Psoas muscle (tissue), 8 donors: ENCODE measurements at places on chromosomes 12 and 14. TPM values are rescaled to one million over a fixed set of nuclear protein-coding genes. Genes with fewer than 3 reads are reported as not detected.

The PA2G4 gene
- polyA plus RNA-seq: 115 TPM

The ESPL1 gene
- 0.03 TPM for polyA plus RNA-seq

The GYS2 gene
- polyA plus RNA-seq: 0.03 TPM

The ERP27 gene
- 0.05 TPM for polyA plus RNA-seq

The PLEKHD1 gene
- 0.01 TPM for polyA plus RNA-seq

The TULP3 gene
- 4.4 TPM for polyA plus RNA-seq

The KRT6A gene
- polyA plus RNA-seq: 0.51 TPM

The GDF3 gene
- polyA plus RNA-seq: 0.37 TPM

The SLC7A7 gene
- 2.6 TPM for polyA plus RNA-seq

The UNC79 gene
- polyA plus RNA-seq: 0.56 TPM

The PLEKHH1 gene
- 1.4 TPM for polyA plus RNA-seq

The SMAGP gene
- 2.4 TPM for polyA plus RNA-seq

The GALNT9 gene
- 0.01 TPM for polyA plus RNA-seq

GRCh38 chr12:6745741-6746525 lies 7.0 kb downstream of the MLF2 start:
- H3K27ac ChIP-seq: peak overlapping the region; percentile 58
- peaks cover 50% of the 10 kb centered on the region for H3K36me3 ChIP-seq
- no peak overlapping the region for H3K4me3 ChIP-seq

DNA sequence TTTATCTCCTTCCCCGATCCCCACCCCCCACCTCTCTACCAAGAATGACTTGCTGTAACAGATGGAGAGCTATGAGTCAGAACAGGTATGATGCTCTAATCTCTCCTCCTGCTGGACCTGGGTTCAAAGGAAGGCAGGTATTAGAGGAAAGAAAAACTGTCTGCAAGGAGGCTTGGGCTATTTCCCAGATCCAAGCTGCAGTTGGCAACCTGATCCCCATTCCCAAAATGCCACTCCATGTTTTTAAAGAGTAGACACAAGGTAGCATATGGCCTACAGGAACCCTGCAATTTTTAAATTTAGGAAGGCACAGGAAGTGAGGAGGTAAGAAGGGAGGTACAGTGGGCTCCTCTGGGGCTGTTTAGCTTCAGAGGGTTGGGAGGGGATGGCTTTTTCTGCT lies 33.0 kb downstream of the SRRM4 start:
- DNase-seq: no peak
- H3K4me3 ChIP-seq: no peak overlapping the region
- H3K36me3 ChIP-seq: no peaks in the 10 kb centered on the region
- H3K4me1 ChIP-seq: no peaks in the 10 kb centered on the region
- H3K27ac ChIP-seq: no peak overlapping the region
- peaks cover 2% of the 10 kb centered on the region for H3K27me3 ChIP-seq

GRCh38 chr12:51415931-51416330 lies 8.7 kb upstream of the SLC4A8 start:
- H3K27me3 ChIP-seq: no peaks in the 10 kb centered on the region
- no peak for DNase-seq
- no peak overlapping the region for H3K4me3 ChIP-seq
- no peak overlapping the region for H3K27ac ChIP-seq

DNA sequence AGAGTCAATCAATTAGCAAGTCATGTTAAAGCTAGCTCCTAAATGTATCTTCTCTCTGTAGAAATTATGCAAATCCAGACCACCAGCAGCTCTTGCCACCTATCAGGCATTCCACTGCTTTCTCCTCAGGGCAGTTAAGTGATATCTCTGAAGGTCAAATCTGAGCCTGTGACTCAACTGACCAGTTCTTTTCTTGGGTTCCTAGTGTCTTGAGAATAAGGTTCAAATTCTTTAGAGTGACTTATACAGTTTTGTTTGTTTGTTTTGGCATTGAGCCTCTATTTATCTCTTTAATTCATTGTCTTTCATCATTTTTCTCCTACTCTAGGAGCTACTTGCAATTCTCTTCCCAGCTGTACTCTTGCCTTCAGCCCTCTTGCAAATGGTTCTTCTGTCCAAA lies 2.5 kb upstream of the LRIG3 start:
- no peak overlapping the region for H3K4me3 ChIP-seq
- H3K27me3 ChIP-seq: no peaks in the 10 kb centered on the region
- DNase-seq: no peak
- no peaks in the 10 kb centered on the region for H3K4me1 ChIP-seq
- no peak overlapping the region for H3K27ac ChIP-seq

DNA sequence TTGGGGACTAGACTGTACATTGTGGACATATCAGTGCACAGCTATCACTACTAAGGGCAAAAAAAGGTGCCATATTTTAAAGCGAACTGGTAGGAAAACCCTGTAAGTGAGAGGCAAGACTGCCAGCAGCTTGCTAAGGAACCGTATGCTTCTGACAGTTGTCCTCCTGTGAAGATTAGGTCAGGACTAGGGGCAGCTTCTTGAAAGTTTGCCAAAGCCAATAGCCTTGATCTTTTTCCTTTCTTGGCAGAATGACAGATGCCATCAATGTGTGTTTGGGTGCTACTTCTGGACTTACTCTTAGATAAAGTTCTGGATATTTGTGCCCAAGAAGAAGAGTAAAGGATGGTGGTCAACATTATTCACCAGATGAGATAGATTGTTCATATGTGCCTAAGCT lies 7.4 kb downstream of the DAAM1 start:
- no peaks in the 10 kb centered on the region for H3K27me3 ChIP-seq
- peaks cover 17% of the 10 kb centered on the region for H3K4me1 ChIP-seq
- H3K4me3 ChIP-seq: no peak overlapping the region
- H3K36me3 ChIP-seq: no peaks in the 10 kb centered on the region
- no peak overlapping the region for H3K27ac ChIP-seq
- DNase-seq: no peak

DNA sequence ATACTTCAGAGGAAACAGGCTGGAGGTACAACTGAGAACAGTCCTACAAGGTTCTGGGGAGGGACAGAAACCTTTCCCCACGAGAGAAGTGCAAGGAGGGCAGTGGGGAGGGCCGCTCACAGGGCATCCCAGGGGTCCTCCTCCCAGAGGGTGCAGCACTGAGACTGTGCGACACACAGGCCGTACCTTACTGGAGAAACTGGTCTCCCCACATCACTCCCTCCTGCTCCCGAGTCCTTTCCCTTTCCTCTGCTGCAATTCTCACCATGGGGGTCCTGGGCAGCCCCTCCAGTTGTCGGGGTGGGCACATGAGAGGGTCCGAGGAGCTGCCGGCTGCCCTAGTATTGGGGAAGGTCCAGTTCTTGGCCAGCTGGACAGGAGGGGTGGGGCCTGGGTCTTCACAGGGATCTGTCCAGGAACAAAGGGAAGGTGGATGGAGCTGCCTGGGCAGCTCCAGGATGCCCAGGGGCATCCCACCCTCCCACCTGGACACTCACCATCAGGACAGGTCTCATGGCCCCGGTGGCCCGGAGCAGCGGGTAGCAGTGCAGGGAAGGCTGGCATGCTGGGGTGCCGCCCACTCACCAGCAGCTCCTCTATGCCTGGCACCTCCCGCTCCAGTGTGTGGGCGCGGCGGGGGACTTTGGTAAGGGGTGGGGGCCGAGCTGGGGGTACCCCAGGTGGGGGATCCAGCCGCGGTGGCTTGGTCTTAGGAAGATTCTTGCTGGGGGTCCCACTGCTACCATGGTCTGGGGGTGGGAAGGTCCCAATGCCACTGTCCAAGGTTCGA lies 35.8 kb downstream of the NCKAP5L start:
- H3K27ac ChIP-seq: no peak overlapping the region
- H3K4me1 ChIP-seq: no peaks in the 10 kb centered on the region
- H3K27me3 ChIP-seq: no peaks in the 10 kb centered on the region
- DNase-seq: no peak
- no peak overlapping the region for H3K4me3 ChIP-seq

GRCh38 chr12:42238240-42239140 lies at the start of gene YAF2:
YAF2 (minus strand) TSS chr12:42238248; CDS start chr12:42238180, 68 bp downstream.
- no peaks in the 10 kb centered on the region for H3K27me3 ChIP-seq
- H3K4me1 ChIP-seq: peaks cover 28% of the 10 kb centered on the region
- DNase-seq: peak; percentile 93
- peaks cover 4% of the 10 kb centered on the region for H3K36me3 ChIP-seq
- peak within 1 kb of the TSS; percentile 77 for H3K4me3 ChIP-seq

DNA sequence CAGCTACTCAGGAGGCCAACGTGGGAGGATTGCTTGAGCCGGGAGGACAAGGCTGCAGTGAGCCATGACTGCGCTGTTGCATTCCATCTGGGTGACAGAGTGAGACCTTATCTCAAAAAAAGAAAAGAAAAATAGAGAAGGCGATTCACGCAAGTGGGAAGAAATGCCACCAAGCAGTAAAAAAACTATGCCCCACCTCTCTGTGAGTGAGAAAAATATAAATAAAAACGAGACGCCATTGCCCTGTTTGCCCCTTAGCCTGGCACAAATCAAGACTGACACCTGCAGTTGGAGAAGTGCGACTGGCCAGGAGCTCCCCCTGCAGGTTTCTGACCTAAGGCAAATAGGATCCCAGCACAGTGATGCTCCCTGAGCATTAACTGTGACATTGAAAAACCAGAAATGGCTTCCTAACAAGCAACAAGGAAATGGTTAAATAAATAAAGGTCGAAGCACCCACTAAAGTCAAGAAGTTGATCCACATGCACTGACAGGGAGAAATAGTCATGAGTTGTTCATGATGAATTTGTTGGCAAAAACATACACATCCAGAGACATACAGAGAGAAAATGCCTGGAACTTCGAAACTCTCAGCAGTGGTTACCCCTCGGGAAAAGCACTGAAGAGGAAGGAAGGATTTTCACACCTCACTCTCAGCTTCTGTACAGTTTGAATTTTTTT lies 21.1 kb downstream of the GSC start:
- DNase-seq: no peak
- H3K27me3 ChIP-seq: peaks cover 3% of the 10 kb centered on the region
- no peaks in the 10 kb centered on the region for H3K4me1 ChIP-seq
- H3K4me3 ChIP-seq: no peak overlapping the region
- no peak overlapping the region for H3K27ac ChIP-seq

DNA sequence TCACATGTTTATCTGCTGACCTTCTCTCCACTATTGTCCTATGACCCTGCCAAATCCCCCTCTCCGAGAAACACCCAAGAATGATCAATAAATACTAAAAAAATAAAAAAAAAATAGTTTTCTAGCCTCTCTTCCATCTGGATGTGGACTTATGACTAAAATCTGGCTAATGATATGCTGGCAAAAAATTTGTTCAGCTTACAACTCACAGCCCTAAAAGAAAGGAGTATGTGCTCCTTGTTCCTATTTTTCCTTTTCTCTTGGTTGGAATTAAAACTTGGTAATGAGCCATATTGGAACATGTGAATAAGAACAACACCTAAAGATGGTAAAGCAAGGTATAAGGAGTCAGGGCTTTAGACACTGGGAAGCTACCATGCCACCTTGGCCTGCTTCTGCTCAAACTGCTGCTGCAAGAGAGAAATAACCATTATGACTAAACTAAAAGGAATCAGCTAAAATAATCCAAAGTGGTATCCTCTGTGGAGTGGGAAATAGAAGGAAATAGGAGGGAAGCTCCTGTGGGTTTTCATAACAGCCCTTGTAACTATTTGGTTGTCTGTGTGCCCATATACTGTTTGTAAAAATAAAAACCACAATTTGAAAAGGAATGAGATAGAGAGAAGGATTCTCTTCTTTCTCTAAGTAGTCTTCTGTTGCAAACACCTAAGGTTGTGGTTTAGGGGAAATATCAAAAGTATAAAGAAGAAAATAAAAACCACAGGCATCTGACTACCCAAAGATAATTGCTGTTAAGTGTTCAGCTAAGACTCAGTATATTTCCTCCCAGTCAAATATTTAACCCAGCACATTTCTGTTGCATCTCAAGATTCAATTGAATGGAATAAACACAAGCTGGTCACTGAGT lies 53.8 kb downstream of the SDR9C7 start:
- no peaks in the 10 kb centered on the region for H3K4me1 ChIP-seq
- no peak overlapping the region for H3K4me3 ChIP-seq
- no peak for DNase-seq
- H3K27me3 ChIP-seq: no peaks in the 10 kb centered on the region
- no peaks in the 10 kb centered on the region for H3K36me3 ChIP-seq

GRCh38 chr14:103808403-103809001 lies 38.9 kb downstream of the PPP1R13B start:
- no peaks in the 10 kb centered on the region for H3K36me3 ChIP-seq
- no peaks in the 10 kb centered on the region for H3K4me1 ChIP-seq
- no peak overlapping the region for H3K4me3 ChIP-seq
- no peak overlapping the region for H3K27ac ChIP-seq
- H3K27me3 ChIP-seq: no peaks in the 10 kb centered on the region

GRCh38 chr12:128004383-128004938 lies 262.5 kb upstream of the TMEM132C start:
- H3K4me3 ChIP-seq: no peak overlapping the region
- H3K4me1 ChIP-seq: no peaks in the 10 kb centered on the region
- H3K36me3 ChIP-seq: no peaks in the 10 kb centered on the region
- DNase-seq: no peak
- H3K27ac ChIP-seq: no peak overlapping the region
- no peaks in the 10 kb centered on the region for H3K27me3 ChIP-seq

GRCh38 chr12:104695453-104696148 lies 238.9 kb downstream of the CHST11 start:
- H3K27me3 ChIP-seq: peaks cover 2% of the 10 kb centered on the region
- no peak overlapping the region for H3K4me3 ChIP-seq
- no peak overlapping the region for H3K27ac ChIP-seq
- DNase-seq: no peak
- H3K36me3 ChIP-seq: no peaks in the 10 kb centered on the region

DNA sequence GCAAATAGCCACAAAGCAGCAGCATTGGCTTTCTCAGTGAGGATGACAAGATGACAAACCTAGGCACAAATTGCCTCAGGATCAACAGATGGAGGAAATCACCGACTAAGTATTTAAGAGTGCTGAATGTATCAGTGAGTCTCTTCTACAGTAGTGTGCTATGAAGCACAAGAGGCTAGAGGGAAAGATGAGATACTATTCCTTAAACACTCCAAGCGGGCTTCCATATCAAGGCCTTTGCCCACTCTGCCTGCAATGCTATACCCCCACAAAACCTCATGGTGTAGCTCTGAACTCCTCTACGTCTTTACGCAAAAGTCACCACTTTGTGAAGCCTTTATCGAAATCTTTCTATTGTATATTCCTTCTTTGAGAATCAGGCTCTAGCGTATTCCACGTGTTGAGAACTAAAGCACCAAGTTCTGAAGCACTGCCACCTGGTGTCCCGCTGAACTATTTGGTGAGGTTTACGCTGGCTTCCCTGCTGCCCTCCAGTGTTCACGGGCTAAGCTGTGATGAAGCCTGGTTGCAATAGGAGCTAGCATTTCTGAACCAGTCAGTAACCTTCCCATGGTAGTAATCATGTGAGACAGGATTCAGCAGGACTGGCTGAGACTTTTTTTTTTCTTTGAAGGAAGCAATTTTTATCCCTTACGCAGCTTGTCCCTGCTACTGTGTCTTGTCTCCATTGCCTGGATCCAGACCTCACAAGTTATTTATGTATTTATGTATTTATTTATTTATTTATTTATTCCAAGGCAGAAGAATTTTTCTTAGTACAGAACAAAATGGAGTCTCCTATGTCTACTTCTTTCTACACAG lies 426.5 kb upstream of the OR4E1 start:
- H3K4me1 ChIP-seq: no peaks in the 10 kb centered on the region
- no peaks in the 10 kb centered on the region for H3K36me3 ChIP-seq
- no peak overlapping the region for H3K4me3 ChIP-seq
- no peaks in the 10 kb centered on the region for H3K27me3 ChIP-seq
- no peak overlapping the region for H3K27ac ChIP-seq
